Activated CD8-positive, alpha-beta memory T cell treated with anti-CD3 and anti-CD28 coated beads for 1 hour (primary cell): ENCODE measurements at places on chromosomes 11 and 22.

- DNase-seq = no peak
These were observed 63.7 kb upstream of the NNMT start for GRCh38 chr11:114232400-114233059.

DNA sequence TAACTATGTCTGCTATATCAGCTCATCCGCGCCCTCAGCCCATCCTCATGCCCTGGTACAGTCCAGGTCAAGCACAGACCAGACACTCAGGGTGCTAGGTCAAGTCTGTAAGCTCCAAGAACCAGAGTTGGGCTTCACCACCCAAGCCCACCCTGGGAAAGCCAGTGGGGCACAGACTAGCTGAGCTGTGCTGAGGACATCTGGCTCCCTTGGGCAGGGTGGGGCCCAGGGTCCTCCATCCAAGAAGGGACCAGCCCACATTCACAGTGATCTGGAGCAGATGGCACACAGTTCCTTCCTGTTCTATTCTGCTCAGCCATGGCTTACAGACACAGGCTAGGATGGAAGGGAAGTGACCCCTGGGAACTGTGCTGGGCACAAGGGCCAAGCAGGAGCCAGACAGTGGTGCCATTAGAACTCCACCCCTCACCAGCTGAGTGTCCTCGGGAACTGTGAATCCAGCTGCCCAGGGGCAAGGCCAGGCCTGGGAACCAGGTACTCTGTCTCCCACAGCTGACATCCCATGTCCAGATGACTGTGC is 9.1 kb downstream of the P2RY6 start:
- DNase-seq = no peak

- DNase-seq = no peak
These were observed 5.9 kb downstream of the CADM1 start for GRCh38 chr11:115498354-115498753.

DNA sequence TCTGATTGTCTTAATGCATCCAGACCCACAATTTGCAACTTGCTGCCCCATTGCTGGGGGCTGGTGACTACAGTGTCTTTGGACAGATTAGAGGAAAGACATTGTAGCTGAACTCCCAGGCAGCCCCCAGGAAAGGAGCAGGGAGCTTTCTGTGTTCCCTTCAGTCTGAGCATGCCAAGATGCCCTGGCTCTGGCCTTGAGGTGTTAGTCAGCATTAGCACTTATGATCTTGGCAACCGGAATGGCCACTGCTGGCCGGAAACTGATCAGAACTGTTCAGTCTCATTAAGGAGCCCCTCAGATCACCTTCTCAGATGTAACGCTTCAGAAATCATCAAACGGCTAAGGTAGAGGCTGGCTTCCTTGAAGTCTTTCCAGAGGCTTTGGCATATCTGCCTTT is 195.2 kb downstream of the NAV2 start:
- DNase-seq = no peak

DNA sequence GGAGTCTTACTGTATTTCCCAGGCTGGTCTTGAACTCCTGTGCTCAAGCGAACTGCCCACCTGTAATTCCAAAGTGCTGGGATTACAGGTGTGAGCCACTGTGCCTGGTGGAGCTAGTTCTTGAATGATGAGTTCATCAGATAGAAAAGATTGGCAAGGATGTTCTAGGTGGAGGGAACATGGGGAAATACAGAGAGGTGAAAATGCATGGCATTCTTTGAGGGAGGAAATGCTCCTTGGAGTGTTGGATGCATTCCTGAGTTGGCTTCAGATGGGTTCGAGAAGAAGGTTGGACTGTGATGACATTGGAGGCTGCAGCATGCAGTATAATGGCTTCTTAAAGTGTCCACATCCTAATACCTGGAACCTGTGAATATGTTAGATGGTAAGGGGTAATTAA is 4.4 kb downstream of the DDX10 start:
- DNase-seq = no peak

DNA sequence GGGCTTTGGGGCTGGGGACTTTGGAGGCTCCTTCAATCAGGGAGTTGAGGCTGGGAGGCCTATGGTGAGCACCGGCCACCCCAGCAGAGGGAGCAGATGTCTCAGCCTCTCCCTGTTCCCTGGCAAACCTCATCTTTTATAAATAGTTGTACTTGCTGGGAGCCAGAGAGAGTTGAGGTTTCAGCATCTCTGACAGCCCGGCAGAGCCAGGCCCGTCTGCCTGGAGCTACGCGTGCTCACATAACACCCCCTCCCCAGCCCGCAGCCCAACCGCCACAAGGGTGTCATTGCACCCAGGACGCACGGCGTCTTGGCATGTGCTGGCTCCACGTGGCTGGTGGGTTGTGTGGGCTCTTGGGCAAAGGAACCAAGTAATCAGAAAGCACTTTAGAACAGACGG is 127.1 kb downstream of the CHST1 start:
- DNase-seq = no peak

- no peak for DNase-seq
These were observed 3.9 kb downstream of the MUS81 start for GRCh38 chr11:65863889-65864705.

DNA sequence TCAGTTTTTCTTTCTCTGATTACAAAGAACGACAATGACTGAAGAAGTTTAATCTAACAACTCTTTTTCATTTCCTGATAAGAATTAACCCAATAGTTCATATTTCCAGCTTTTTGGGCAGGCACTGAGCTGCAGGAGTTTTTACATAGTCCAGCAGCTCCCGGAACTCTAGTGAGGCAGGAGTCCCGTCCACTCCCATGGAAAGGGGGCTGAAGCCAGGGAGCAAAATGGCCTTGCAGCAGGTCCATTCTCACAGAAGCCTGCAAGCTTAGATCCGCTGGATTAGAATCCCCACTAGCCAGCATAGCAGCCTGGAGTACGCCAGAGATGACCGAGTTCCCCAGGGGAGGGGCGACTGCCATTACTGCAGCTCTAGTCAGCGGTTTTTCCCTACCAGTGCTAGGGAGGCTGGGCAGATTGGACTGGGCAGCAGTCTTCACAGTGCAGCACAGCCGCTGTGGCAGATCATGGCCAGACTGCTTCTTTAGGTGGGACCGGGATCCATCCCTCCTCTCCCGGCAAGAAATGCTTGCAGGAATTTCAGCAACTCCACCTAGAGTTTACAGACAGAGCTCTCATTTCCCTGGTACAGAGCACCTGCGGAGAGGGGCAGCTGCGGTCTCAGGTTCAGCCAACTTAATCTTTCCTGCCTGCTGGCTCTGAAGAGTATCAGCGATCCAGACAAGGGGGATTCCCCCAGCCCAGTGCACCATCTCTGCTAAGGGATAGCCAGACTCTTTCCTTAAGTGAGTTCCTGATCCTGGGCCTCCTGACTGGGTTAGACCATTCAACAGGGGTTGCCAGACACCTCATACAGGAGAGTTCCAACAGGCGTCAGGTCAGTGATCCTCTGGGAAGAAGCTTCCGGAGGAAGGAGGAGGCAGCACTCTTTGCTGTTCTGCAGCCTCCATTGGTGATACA is 742 bp upstream of the CASP4 start:
- DNase-seq = no peak

DNA sequence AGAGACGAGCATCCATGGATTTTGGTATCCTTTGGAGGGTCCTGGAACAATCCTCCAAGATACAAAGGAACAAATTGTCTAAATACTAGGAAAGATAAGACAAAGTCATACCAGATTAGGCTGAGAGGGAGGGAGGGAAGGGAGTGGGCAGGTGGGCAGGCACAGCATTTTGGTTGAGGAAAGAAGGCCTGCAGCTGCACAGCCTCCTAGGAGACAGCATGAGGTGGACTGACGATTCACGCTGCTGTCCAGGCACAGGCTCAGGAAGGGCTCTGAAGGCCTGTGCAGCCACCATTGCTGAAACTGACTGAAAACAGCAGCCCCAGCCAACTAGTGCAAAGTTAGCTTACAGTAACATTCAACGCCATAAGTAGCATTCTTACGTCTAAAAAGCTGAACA is 64.7 kb downstream of the PACSIN2 start:
- DNase-seq = no peak

DNA sequence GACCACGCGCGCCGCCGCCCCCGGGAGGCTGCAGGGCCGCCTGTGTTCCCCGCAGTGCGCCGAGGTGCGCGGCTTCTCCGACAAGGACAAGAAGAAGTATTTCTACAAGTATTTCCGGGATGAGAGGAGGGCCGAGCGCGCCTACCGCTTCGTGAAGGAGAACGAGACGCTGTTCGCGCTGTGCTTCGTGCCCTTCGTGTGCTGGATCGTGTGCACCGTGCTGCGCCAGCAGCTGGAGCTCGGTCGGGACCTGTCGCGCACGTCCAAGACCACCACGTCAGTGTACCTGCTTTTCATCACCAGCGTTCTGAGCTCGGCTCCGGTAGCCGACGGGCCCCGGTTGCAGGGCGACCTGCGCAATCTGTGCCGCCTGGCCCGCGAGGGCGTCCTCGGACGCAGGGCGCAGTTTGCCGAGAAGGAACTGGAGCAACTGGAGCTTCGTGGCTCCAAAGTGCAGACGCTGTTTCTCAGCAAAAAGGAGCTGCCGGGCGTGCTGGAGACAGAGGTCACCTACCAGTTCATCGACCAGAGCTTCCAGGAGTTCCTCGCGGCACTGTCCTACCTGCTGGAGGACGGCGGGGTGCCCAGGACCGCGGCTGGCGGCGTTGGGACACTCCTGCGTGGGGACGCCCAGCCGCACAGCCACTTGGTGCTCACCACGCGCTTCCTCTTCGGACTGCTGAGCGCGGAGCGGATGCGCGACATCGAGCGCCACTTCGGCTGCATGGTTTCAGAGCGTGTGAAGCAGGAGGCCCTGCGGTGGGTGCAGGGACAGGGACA is 2.7 kb downstream of the NLRP6 start:
- DNase-seq = no peak

- DNase-seq = no peak
These were observed 7.6 kb upstream of the MICAL2 start for GRCh38 chr11:12102588-12103410.
